Thymus (tissue), 14 donors: ENCODE measurements at places on chromosomes 5 and 9. TPM values are rescaled to one million over a fixed set of nuclear protein-coding genes. Genes with fewer than 3 reads are reported as not detected.

Gene GPR150
- 0.19 TPM for total RNA-seq

Gene PGM5
- total RNA-seq: 4.3 TPM

Gene PCDHB14
- total RNA-seq: 0.38 TPM

Gene TPRN
- total RNA-seq: 2.7 TPM

Gene PCDHA7
- under 0.01 TPM for total RNA-seq

Gene DND1
- total RNA-seq: 0.52 TPM

DNA sequence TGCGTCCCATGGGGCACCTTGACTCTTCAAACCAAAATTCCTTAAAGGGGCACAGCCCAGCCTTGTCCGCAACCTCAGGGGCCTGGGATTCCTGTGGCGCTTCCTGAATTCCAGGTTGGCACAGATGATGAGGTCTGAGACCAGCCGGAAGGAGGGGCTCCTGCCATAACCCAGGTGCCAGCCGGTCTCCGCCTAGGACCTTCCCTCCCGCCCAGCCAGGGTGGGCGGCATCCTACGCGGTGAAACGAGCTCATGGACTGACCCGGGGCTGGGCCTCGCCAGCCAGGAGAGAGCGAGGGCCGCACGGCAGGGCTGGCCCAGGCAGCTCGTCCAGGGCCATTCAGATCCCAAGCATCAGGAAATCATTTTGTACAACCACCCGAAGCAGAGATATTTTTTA, 23.0 kb downstream of the AMBP start:
- no peak for DNase-seq

DNA sequence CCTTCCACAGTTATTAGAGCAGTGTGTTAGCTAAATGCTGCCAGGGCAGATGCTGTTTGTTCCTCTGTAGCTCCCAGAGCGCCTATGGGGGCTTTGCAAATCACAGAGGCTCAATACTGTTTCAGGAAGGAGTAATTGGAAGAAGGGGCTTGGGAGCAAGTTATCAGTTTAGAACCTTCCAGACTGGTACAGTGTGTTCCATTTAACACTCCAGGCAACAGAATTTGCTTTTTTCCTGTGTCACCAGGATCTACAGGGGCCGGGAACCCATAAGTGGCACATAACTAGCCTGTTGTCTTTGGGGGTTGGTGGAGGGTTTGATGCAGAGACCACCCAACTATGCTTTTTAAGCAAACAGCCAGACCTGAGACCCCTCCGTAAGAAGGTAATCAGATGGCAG, 307.3 kb upstream of the KCNN2 start:
- DNase-seq: no peak

DNA sequence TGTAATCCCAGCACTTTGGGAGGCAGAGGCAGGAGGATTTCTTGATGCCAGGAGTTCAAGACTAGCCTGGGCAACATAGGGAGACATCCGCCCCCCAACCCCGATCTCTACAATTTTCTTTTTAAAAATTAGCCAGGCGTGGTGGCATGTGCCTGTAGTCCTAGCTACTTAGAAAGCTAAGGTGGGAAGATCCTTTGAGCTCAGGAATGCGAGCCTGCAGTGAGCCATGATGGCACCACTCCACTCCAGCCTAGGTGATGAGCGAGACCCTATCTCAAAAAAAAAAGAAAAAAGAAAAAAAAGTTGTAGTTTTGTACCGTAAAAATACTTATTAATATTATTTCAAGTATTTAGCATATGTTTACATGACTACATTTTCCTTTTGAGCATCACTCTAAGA, 29.3 kb downstream of the TSSK1B start:
- no peak for DNase-seq

GRCh38 chr5:89087551-89088318, 204.8 kb upstream of the MEF2C start:
- DNase-seq: no peak

GRCh38 chr5:115360046-115360685, 63.7 kb upstream of the CCDC112 start:
- DNase-seq: no peak

- no peak for DNase-seq
Observed at GRCh38 chr5:90135779-90136378, 273.7 kb downstream of the CETN3 start.

GRCh38 chr5:103263054-103263453, 4.5 kb downstream of the MACIR start:
- no peak for DNase-seq

DNA sequence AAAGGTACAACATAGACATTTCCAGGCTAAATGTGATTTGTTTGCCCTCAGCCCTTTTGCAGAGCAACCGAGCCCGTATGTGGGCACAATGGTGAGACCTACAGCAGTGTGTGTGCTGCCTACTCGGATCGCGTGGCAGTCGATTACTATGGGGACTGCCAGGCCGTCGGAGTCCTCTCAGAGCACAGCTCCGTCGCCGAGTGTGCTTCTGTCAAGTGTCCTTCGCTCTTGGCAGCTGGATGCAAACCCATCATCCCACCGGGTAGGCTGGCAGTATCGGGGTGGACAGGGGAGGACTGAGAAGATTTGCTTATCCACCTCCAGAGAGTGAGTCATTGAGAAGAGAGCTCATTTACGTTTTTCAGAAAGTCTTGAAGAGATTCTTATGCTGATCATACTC, 17.8 kb upstream of the GLIPR2 start:
- DNase-seq: no peak

DNA sequence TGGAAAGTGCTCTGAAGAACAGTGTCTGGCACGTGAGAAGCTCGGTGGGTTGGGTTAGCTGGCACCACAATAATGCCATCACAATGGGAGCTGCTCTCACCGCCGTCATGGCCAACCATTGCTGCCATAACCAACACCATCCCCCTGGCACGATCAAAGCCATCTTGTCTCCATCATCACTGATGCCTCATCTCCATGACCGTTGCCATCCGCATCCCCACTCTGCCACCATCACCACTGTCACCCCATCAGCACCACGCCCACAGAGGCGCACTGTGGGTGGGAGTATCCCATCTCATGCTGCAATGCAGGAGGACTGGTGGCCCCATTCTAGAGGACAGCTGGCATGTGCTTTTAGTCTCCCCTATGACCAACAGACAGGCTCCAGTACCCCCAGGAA, 23.7 kb downstream of the NR5A1 start:
- no peak for DNase-seq

DNA sequence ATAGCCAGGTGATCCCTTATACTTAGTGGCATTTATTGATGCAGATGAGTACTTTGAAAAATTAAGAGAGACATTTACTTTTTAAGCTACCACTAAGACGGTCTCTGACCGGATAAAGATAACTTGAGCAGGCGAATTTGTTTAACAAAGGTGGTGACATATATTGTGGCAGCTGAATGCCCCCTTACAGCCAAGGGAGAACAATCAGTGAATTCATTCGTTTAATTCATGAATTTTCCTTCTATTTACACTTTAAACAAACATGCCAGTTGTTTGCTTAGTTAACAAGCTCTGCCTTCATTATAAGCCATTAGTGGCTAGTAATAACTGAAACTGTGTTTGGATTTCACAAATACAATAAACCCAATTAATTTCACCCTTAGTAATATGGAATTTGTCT, 187.1 kb downstream of the AOPEP start:
- DNase-seq: no peak

DNA sequence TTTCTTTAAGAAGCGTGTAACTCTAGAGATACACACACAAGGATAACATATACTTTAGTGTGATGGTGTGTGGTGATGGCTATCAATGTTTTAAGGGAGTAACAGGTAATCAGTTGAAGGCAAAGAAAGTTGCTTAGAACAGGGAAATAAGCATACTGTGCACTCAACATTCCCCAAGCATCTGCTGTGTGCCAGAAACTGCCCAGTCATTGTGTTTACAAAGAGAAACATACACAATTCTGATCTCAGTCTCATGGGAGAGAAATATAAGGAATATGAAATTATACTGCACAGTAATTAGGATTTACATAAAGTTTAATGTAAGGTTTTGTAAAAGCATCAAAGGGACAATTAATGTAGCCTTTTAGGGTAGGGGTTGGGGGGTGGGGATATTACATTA, 224.1 kb upstream of the TYRP1 start:
- no peak for DNase-seq

- no peak for DNase-seq
Observed at GRCh38 chr9:104092192-104092591, 1.9 kb upstream of the SMC2 start.

DNA sequence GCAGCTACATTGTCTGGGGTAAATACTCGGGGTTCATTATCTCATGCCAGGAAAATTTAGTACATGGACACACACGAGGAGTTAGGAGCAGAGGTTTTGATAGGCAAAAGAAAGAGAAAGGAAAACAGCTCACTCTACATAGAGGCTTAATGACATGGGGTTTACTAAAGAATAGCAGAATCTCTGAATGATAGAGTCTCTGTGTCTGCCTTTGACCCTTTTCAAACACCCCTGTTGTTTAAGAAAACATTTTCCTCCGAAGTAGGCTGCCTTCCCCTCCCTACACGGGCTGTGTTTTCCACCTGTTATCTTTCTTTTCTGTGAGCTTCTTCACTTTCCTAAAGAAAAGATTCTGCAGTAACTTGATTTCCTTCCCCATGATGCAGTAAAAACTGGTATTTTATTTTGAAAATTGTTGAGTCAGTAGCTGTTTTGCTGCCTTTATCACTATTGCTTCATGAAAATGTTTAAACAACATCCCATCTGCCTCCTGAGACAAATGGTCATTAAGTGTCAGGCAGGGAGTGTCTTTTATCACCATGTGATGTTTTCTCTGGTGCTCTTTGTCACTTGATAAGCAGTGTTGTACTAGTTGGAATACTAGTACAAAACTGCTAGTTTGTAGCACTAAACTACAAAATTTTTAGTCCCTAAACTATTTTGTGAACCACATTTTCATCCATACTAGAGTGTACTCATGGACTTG, 76.6 kb downstream of the PPIC start:
- DNase-seq: no peak

DNA sequence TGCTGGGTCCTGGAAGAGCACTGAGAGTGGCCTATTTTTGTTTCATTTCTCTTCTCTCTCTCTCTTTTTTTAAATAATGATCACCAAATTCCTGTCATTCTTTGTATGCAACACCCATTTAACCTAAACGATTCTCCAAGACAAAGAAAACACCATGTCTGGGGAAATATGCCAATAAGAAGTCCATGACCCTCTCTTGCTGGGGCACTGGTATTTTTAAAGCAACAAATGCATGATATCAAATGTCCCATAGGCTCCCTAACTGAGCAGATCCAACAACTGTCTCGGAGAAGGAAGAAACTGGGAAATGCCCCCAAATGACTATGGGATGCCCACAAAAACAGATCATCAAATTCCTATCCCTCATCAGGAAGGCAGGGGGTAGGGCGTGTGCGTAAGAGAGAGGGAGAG, 567.4 kb downstream of the CCDC171 start:
- no peak for DNase-seq

- no peak for DNase-seq
Observed at GRCh38 chr5:124457901-124458300, 288.5 kb downstream of the ZNF608 start.

GRCh38 chr5:15495026-15495425, 5.0 kb upstream of the FBXL7 start:
- no peak for DNase-seq

DNA sequence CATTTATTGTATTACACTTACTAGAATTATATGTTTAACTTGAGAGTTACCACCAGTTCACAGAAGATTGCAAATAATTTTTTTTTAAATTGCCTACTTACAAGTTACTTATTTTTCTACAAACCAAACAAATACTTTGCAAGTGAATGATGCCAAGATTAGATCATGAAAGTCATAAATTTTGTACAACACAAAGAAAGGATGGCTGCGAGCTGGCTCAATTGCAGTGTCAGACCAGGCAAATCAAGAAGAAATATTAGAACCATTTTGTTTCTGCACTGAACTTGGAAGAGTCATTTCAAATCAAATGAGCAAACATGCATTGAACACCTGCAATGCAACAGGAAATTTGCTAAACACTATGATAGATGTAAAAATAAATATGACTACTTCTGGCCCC, 97.3 kb downstream of the PLCXD3 start:
- DNase-seq: no peak

DNA sequence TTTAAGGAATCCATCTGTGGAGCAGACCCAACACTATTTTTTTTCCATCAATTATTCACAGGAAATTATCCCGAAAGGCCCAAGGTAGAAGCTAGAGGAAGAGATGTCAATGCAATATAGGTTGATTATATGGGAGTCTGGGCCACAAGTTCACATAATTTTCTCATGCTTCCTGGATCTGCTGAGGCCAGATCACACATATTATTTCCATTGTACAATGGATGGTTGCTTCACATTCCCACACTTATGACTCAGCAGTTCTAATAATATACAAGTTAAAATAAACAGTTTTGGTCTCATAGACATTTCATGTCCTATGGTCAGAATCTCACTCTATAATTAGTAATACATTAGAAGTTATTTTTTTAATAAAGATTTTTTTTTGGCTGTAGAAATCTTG, 66.0 kb upstream of the PTPRD start:
- no peak for DNase-seq

- no peak for DNase-seq
Observed at GRCh38 chr9:102273952-102274351, 535.5 kb upstream of the GRIN3A start.

DNA sequence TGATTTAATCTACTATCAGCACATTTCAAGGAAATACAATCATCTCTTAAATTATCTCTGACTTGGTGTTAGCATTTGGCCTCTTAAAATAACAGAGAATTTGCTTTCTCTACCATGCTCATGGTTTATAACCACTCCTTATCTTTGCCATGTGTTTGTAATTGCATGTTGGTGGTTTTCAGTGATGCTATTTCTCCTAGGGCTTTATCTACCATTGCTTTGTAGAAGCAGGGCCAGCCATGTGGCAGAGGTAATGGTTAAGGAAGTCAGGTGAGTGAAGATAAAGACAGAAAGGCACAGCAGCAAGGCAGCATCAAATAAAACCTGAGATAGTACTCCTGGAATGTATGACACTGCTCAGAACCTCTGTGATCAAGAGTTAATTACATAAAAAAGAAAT, 206.2 kb downstream of the FER start:
- no peak for DNase-seq

DNA sequence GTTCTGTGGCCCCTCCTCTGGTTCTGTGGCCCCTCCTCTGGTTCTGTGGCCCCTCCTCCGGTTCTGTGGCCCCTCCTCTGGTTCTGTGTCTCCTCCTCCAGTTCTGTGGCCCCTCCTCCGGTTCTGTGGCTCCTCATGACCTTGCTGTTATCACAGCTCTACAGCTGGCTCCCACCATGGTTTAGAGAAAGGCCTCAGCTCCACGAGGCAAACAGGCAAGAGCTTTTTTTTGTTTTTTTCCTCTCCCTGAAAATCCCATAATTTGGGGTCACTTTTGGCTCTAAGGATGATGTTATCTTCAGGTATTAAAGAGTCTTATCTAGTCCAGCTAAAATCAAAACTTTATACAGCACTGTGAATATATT, 31.8 kb downstream of the C5orf15 start:
- no peak for DNase-seq

GRCh38 chr5:155082401-155082800, 68.8 kb downstream of the KIF4B start:
- DNase-seq: no peak

DNA sequence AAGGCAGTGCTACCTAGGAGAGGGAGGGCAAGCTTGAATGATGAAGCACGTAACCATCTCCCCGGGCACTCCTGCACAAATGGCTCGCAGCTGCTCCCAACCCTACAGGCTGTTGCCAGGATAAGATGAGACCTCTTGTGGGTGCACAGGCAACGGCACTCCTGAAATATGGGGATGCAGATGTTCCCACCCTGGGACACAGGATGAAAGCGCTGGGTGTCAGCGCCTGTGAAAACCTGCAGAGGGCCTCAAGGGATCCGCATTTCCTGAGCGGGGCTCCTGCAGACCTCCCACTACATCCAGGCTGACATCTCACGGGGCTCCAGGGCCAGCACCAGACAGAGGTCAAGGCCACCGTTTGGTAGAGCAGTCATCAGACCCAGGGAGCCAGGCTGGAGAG, 60.7 kb downstream of the SMIM23 start:
- no peak for DNase-seq
